ENCODE measurements at places on chromosomes 2 and 18.

DNA sequence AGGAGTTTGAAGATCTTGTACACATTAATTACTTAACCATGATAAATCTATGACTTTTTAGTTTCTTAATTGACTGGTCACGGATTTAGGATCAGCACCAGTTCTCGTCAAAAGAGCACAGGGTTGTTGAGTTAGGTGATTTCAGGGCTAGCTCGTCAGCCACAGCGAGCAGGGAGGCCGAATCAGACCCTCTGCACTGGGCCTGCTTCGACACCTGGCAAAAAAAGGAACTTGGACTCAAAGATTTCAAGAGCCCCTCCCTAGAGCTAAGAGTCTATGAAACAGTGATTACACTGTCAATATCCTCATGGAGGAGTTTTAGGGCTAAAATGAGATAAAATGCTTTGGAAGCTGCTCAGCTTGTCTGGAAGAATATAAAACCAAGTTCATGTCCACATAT lies 4.6 kb upstream of the SERTAD2 start:
- DNase-seq, result no peak

GRCh38 chr2:218871345-218872302 lies 9.0 kb upstream of the WNT10A start:
- DNase-seq, result no peak

GRCh38 chr18:49030138-49030537 lies 79.4 kb upstream of the SMAD7 start:
- no peak for DNase-seq

DNA sequence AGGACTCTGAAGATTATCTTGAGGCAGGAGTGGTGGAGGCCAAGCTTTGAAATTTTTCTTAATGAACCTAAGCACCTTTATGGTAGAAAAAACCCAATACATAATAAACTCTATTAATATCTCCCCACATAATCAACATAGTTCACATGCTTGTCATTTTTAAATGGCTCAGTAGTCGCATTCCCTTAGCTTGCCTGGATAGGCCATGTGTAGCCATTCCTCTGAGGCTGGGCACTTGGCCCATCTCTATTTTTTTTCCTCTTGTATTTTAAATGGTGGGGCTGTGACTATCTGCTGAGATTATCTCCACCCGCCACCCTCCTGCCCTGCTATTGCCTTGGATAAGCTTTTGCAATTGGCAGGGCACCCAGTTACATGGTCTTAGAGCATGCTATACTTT lies 143.1 kb downstream of the FHOD3 start:
- DNase-seq, result no peak

DNA sequence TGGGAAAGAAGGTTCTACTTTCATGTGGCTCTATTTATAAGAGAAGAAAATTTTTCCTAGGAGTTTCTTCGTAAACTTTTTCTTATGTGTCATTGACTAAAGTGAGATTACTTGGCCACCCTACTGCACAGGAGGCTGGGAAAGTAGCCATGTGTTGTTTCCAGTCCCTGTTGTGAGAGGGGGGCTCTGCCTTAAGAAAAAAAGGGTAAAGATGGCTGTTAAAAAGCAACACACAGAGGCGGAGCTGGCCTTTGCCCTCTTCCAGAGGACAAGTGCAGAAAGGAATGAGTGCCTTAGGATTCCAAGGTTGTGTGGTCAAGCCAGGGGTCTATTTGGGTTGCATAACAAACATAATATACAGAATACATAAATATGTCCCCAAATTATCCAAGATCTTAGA lies 230.0 kb upstream of the CXCR4 start:
- no peak for DNase-seq

- no peak for DNase-seq
Measured at GRCh38 chr2:112074506-112074905, 19.4 kb downstream of the TMEM87B start.

- no peak for DNase-seq
Measured at GRCh38 chr2:14982790-14983189, 350.3 kb downstream of the LRATD1 start.

DNA sequence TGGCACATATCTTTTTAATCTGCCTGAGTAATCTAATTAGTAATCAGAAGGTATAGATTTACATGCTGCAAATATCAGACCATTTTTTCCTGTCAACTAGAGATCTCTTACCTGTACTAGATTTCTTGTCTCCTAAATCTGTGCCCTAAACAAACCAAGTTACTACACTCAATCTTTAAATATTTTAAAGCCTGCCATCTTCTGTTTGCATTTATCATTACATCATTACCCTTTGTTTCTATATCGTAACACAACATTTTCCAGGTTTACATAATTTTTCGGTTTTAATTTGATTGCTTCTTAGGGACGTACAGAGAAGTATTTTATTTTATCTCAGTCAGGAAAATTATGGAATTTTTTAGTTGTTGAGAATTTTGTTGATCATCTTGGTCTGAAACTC lies 25.7 kb downstream of the PSMA8 start:
- no peak for DNase-seq

GRCh38 chr2:164069540-164069939 lies 333.7 kb upstream of the FIGN start:
- no peak for DNase-seq

DNA sequence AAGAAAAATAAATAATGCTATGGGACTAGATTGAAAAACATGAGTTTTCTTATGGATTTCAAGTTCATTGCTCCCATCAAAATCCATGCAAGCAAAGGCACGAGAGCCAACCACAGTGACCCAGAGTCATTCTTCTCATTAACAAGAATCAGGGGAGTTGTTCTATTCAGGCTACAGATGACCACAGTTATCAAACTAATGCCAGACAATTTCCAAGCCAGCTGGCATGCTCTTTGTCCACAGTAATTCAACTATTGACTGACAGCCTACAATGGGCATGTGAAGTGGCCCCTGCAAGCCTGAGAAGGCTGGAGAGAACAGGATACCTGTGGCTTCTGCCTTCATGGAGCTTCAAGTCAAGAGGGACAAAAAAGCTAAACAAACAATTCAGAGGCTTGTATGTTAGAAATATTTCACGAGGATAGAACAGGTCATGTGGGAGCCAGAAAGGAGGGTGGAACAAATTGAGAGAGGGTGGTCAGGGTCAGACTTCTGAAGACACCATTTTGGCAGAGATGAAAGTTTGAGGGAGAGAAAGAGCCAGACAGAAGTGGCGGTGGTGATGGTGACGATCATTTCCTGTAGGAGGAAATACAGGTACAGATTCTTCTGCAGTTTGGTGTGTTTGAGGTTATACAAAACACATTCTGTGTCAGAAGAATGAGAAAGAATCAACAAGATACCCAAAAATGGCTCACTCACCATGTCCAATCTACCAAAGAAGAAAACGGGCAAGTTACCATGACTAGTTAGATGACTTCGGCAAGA lies 732.4 kb downstream of the RNF144A start:
- DNase-seq, result no peak

DNA sequence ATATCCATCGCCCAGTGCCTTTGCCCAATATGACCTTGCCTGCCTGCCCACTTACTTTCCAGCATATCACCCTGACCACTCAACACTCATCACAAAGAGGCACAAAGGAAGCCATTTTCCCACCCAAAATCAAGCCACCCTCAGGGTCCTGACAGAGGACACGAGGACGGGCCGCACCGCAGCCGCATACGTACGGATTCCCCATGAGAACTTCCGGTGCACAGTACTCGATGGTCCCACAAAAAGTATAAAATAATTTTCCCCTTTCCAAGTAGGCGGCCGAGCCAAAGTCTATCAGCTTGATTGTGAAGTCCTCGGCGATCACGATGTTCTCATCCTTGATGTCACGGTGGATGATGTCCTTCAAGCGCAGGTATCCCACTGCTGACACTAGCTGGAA lies 10.0 kb upstream of the MTERF4 start:
- no peak for DNase-seq

DNA sequence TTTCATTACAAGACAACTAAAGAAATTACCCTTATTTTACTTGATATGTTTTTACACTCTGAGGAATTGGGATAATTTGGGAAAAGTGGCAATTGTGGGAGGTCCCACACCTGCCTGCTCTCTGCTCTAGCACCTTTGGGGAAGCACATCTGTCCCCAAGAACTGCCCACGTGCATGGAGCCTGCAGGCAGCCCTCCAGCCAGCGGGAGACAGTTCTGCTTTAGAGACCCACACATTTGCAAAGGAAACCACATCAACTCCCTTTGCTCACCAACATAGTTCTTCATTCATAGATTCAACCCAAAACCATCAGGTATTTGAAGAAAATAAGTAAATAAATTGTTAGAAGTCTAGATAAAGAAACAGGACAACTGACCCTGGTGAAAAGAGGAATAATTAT lies 239.9 kb upstream of the ID2 start:
- DNase-seq, result no peak

GRCh38 chr2:84972932-84973331 lies 2.0 kb downstream of the KCMF1 start:
- DNase-seq, result no peak

GRCh38 chr2:120597595-120598193 lies 138.0 kb upstream of the GLI2 start:
- DNase-seq, result no peak

DNA sequence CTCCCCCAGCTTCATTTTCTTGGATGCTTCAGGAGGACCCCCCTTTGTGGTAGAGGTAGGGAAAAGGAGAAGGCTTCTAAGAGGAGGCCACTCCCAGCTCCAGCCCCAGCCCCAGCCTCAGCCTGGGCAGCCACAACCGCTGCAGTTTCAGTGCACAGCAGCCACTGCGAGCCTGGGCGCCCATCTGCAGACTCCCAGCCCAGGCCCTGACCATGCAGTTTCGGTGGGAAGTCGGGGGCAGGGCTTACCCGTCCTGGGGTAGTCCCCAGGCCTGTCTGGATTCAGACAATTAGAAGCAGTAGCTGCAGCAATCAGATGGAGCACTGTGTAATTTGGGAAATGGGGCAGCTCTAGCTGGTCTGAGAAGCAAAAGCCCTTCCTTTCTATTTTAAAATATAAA lies 28.6 kb downstream of the ITM2C start:
- DNase-seq, result no peak

- no peak for DNase-seq
Measured at GRCh38 chr2:160334028-160334741, 134.1 kb upstream of the ITGB6 start.

DNA sequence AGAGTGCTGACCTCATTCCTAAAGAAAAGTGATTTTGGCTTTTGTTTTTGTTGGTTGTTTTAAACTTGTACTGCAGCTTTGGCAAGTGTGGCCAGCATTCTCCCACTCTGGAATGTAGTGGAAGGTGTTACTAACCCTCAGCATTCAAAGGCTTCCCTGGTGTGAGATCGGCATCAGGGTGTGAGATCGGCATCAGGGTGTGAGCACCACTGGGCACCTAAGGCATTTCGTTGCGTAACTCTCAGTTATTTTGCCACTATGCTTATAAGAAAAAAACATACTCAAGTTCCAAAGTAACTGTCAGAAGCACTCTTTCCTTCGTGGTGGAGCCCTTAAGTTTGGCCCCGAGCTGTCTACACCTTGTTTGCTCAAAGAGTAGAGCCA lies 1.7 kb downstream of the CYBRD1 start:
- DNase-seq, result no peak

DNA sequence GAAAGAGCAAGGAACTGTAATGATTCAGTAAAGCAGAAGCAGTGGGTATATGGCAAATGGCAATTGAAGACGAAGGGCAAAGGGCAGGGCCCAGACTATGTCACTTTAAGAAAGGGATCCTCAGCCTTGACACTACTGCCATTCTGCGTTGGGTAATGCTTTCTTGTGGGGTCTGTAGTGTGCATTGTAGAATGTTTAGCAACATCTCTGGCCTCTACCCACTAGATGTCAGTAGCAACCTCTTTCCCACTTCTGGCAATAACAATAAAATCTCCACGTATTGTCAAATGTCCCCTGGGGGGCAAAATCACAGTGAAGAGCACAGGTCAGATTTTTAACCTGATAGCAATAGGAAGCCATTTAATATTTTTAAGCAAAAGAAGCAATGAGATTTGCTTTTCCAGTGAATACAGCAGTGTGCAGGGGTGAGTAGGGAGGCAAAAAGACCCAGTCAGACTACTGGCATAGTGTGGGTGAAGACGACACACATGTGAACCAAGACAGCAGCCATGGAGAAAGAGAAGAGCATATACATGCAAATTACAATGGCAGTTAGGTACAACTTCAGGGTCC lies 209.5 kb downstream of the DYM start:
- no peak for DNase-seq

GRCh38 chr2:45789961-45790723 lies 138.7 kb downstream of the PRKCE start:
- DNase-seq, result no peak

GRCh38 chr2:70089220-70089982 lies 2.1 kb downstream of the PCBP1 start:
- no peak for DNase-seq

DNA sequence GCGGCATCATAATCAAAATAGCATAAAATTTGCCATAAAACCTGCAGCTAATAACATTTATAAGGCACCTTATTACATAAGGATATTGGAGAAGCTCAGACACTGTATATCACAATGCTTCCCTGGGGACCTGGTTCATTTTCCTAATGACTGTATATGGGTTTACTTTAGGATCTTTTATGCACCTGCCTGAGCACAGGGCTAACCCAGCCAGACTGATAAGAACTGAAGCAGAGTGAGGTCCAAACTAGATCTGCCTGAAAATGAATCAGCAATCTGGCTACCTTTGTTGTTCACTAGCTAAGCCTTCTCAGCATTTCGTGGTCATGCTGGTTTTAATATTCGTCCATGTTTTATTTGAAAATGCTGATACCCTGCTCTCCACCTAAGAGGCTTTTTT lies 1922.3 kb upstream of the CELF4 start:
- no peak for DNase-seq

- no peak for DNase-seq
Measured at GRCh38 chr2:20615466-20616241, 35.2 kb downstream of the HS1BP3 start.

GRCh38 chr2:188306271-188306670 lies 14.6 kb downstream of the GULP1 start:
- DNase-seq, result no peak

DNA sequence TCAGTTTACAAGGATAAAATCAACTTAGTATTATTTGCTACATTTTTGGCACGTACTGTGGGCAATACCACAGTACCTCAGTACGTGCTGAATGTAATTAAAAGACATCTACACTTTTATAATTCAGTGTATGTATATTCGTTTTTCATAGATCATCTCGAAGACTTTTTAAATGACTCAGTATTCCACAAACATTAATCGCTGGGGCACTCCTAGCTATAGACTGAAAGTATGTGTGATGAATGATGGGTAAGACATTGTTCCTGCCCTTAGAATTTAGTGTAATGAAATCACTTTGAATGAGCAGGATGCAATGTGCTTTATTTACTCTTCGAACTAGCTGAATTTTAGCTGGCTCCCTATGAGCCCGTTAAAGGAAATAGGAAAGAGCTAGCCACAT lies 245.6 kb upstream of the RASGRP3 start:
- DNase-seq, result no peak

GRCh38 chr2:165804719-165805118 lies 10.7 kb upstream of the GALNT3 start:
- no peak for DNase-seq

DNA sequence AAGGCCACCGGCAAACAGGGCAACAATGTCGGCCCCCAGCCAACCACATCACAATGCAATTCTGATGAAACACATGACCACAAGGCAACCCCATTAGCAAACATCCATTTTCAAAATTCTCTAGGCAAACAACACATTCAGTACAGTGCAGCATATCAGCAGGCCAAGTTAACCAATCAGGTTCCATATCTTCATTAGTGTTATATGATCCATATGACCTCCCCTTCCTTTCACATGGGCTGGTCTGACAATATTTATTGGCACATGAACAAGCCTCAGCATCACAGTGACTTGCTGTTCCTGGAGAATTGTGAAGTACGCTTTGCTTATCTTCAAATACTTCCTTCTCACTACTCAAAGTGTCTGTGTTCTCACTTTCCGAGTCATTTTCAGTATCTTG lies 19.8 kb downstream of the RNF103 start:
- DNase-seq, result no peak
